Thoracic aorta (tissue), 2 donors: ENCODE measurements at places on chromosomes 5 and 9.

DNA sequence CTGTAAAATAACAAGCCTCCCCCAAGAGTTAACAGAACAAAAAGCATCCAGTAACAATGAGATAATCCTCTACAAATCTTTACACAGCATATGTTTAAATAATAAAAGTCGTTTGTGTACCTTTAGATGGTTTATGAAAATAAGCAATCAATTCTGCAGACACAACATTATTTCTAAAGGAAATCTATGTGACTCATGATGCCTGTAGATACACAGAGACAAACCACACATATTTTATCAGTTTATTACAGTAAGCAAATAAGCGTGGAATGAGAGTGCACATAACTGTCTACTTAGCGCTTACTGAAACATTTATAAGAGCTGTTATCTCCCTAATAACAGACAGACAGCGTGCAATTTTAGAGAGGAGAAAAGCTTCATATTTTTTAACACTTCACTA lies 243.6 kb downstream of the AP3B1 start:
- DNase-seq: no peak

DNA sequence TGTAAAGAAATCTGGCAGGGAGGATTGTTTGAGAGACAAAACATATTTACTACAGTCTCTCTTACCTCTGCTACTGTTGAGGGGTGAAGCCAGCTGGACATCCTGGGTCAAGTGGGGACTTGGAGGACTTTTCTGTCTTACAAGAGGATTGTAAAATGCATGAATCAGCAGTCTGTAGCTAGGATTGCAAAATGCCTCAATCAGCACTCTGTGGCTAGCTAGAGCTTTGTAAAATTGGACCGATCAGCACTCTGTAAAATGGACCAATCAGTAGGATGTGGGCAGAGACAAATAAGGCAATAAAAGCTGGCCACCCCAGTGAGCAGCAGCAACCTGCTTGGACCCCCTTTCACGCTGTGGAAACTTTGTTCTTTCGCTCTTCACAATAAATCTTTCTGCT lies 995.8 kb upstream of the CDH6 start:
- no peak for DNase-seq

DNA sequence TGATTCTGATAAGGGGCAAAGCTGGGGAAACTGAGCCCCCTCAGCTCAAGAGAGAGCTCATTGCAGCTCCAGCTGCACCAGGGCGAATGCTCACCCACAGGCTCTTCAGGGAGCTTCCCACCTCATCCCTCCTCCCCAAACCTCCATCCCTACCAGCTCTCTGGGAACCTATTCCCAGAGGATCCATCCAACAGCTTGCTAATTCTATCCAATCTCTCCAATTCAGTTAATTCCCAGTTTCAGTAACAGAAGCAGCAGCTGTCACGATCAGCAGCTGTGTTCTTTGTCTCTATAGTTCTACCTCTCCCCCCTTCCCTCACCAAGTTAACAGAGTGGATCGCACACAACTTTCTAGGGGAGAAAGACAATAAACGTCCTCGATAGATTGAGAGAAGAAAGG lies 135.5 kb upstream of the EFNA5 start:
- DNase-seq: no peak

DNA sequence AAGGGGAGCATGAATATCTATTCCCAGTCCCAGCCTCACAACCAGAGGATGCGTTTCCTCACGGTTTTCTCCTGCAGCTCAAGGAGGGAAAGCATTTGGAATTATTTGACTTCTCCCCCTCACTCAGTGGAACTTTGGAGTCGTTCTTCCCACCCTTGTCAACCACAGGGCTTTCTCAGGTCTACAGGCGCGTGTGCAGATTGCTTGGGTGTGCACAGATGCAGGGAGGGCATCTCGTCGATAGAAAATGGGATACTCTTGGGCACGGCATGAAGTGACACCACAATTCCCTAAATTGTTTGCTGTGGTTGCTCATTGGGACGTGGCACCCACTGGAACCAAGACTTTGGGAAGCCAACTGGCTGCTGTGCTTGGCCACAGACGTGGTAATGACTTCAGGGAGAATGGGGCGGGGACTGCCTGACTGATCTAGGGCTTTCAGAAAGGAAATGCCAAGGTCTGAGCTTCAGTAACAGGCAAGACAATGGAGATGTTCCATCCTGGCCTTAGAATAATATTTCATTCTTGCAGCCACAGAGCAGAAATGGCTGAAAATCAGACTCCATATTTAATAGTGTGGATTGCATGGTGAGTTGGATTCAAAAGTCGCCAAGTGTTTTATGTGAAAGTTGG lies 12.2 kb upstream of the OBP2B start:
- DNase-seq: no peak

- no peak for DNase-seq
Observed at GRCh38 chr5:32331217-32331934, 18.6 kb upstream of the MTMR12 start.

DNA sequence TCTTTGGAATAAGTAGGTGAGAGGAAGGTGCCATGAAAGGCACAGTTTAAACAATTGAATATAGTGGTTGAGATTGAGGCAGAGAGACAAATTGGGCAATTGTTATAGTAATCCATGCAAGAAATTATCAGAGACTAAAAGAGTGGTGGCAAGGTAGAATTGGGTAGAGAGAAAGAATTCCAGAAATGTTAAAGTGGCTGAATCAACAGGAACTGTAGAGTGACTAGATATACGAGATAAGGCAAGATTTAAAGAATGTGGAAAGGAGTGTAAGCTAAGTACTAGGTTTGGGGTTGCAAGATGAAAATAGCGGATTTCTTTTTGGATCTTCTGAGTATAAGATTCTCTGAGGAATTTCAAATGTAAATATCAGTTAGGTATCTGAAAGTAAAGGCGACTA lies 285.2 kb downstream of the DMRTA1 start:
- no peak for DNase-seq

DNA sequence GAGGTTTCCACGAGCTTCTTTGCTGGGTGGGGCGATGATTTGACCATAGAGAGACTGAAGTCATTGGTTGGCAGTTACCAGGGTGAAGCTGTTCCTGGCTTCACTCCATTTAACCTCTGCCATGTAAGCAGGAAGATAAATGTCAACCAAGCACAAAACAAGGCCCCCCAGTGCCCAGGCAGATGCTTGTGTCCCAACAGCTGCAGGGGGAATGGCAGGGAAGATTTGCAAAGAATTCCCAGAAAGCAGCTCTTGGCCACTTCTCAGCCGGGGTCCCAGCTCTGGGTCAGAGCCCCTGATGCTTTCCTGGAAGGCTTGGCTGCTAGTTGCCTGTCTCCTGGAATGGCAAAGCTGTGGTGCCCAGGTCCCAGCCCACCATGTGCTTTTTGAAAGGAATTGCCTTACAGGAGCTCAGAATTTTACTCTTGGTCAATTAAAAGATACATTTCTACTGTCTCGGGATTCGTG lies 383.4 kb downstream of the ENC1 start:
- no peak for DNase-seq

- no peak for DNase-seq
Observed at GRCh38 chr9:33619666-33620404, 95.8 kb downstream of the ANKRD18B start.

DNA sequence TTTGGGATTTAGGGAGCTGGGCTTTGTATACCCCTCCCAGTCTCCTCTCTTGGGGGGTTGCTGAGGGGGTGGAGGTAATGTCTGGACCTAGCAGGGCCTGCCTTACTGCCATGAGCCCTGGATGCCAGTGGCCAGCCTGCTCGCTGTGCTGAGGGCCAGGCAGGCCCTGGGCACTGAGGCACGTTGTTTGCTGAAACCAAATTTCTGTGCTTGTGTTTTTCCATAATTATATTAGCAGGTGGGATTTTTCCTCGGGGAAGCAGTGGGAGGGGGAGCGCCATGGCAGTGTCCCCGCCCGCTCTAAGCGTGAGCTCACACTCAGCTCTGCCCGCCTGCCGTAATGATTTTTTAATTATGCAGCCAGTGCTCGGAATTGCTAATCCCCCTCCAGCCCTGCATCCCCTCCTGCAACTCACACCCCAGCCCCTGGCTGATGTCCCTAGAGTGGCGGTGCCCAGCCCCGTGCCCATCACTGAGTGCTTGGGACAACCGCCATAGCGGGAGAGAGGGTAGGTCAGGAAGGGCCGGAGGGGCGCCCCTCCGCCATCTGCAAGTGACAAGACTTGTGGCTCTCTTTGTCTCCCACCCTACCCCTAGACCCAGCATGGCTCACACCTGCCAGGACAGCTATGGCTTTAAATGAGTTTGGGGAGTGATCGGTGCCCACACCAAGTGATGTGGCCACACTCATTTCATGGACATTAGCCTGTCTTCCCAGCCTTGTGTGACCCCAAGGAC lies 20.9 kb downstream of the CXXC5 start:
- DNase-seq: no peak

GRCh38 chr5:66769839-66770617 lies 173.8 kb downstream of the MAST4 start:
- DNase-seq: no peak
